Stimulated activated CD4-positive, alpha-beta T cell treated with anti-CD3 and anti-CD28 coated beads, Interleukin-4, amount 100 ng/mL, for 48 hours (primary cell): ENCODE measurements at places on chromosomes 16 and 17.

DNA sequence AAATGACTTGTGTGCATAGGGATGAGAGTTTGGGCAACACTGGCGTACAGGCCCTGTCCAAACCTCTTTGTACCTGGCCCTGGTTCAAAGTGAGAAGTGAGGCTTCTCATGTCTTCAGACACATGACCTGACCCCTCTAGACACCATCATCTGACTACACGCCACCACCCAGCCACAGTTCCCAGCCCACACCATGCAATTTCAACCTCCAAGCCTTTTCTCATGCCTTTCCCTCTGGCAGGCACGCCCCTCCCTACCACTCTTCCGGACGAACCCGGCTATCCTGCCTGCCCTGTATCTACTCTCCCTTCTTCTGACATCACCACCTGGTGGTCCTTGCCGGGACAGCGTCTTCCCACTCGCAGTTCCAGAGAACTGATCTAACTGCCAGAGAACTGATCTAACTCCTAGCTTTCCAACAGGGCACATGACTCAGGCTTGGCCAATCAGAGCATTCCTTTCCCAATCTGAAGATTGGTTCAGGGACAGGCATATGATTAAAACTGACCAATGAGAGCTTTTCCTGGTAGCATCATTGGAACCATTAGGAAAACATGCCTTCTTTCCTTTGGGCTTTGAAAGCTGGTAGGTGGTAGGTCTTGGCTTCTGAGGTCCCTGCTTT is 27.1 kb upstream of the IL21R start:
- peak; percentile 69 for DNase-seq

GRCh38 chr17:68851890-68852289 is 103.3 kb downstream of the ABCA8 start:
- DNase-seq, result no peak

- DNase-seq, result no peak
Measured at GRCh38 chr17:43349142-43349541, 49.7 kb upstream of the ARL4D start.

DNA sequence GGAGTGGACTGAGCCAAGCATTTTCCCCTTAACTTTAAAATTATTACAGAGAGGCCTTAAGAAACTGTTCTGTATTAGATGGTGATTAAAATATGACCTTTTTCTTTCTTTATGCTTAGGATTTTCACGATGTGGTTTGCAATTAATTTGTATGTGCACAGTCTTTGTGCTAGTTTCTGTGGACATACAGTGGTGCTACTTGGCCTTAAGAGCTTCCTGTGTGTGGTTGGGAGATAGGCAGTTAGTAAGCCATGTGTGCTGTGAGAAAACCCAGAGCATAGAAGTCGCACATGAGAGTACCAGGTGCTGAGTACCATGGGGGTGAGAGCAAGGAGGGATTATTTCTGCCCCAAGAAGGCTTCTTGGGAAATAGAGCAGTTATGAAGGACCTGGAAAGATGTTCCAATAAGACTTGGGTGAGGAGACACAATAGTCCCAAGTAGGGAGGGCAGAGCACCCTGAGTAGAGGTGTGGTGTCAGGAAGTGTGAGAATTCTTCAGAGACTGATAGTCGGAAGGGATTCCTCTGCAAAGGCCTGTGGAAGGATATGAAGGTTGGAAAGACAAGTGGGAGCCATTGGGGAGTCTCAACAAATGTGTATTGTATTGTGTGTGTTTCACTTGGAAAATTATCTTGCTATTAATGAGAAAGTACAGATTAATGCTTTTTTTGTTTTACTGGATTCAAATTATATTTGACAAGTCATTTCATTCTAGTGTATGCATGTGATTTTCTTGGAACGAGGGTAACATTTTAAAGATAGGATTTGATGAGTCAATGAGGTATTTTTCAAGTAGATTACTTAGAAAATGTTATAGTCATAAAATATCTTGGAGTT is 239.9 kb downstream of the PRKCA start:
- no peak for DNase-seq

- no peak for DNase-seq
Measured at GRCh38 chr17:33756021-33756420, 462.9 kb upstream of the ASIC2 start.

DNA sequence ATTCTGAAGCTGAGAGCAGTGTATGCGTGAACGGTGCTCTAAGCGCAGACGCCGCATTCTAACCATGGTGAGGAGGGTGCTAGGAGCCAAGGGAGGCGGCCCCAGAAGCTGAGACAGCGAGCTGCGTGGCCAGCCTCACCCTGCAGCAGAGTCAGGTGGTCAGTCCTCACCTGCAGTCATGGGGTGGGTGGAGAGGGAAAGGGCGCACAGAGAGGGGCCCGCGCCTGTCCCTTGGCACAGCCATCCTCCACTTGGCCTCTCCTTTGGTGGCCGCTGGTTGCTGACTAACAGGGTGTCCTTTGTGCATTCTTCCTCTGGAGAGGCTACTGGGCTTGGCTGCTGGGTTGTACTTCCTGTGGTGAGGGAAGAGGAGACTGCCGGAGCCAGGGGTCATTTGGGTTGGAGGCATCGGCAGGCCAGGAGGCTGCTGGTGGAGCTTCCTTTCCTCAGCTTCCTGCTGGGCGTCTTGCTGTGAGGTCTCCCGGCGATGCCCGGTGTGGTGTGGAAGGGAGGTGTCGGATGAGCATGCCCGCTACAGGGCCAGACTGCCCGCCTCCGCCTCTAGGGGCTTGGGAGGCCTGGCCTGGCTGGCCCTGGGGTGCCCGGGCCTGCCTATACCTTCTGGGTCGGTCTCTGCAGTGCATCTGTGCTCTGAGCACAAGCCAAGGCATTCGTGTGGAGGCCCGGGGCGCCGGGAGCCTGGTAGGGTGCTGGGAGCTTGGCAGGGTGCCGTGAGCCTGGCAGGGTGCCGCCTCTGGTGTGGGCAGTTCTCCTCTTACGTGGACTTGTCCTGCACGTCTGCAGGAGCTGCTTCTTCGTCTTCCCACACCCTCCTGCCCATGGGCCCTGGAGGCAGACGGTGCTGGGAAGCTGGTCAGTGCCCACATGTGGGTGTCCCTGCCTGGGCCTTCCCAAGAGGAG is 17.4 kb downstream of the RNF213 start:
- DNase-seq, result no peak

GRCh38 chr16:68806422-68806821 is 36.9 kb upstream of the TANGO6 start:
- DNase-seq, result no peak

DNA sequence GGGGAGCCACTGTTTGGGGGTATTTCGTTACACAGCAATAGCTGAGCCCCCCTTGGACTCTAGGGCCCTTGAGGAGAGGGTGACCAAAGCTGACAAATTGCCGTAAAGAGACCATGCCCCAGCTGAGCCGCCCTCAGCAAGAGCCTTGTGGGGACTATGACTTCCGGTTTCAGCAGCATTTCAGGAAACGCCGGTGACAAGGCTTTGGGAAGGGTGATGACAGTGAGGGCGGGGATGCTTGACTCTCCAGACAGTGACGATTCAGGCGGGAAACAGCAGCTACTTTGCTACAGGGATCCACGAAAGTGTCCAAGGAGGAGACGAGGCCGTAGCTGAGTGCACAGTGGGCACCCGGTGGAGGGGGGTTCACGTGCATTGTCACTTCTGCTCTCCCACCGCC is 360.8 kb downstream of the C16orf95 start:
- no peak for DNase-seq

- no peak for DNase-seq
Measured at GRCh38 chr17:80453998-80454556, 22.3 kb downstream of the NPTX1 start.

DNA sequence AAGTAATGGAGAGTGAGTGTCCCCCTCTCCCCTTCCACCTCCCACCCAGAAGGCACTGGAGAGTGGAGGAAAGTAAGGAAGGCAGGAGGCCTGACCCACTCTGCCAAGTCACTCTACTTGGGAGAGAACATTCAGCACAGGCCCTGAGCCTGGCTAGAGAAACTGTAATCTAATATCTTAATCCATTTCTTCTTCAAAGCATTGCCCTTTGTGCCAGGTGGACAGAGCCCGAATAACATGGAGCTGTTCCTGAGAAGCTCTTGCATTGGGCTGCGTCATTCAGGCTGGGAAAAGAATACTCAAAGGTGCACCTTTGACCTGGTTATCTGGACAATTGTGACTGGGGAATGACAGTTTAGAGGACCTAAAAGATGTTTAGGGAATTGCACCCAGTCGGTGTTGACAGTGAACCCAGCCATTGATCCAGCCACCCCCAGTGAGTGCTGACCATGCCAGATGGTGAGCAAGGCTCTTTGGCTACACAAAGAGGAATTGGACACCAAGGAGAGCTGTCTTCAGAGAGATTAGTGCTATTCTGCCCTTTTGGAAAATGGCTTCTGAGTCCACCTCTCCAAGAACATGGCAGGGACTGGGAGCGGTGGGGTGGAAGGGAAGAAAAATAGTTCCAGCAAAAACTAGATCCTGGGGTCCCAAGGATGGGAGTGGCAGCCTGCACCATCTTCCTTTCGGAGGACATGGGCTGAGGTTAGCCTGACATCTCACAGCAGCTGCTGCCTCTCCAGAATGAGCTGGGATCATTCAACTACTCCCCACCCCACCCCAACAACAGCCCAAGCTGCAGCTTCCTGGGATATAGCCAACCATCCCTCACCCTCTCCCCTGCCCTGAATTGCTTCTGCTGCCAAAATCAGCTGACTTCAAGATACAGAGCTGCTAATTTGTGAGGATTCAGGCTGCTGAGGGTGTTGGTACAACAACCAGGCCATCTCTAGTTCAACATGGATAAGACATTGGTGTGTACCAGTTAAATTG is 11.6 kb upstream of the NOG start:
- DNase-seq, result no peak

DNA sequence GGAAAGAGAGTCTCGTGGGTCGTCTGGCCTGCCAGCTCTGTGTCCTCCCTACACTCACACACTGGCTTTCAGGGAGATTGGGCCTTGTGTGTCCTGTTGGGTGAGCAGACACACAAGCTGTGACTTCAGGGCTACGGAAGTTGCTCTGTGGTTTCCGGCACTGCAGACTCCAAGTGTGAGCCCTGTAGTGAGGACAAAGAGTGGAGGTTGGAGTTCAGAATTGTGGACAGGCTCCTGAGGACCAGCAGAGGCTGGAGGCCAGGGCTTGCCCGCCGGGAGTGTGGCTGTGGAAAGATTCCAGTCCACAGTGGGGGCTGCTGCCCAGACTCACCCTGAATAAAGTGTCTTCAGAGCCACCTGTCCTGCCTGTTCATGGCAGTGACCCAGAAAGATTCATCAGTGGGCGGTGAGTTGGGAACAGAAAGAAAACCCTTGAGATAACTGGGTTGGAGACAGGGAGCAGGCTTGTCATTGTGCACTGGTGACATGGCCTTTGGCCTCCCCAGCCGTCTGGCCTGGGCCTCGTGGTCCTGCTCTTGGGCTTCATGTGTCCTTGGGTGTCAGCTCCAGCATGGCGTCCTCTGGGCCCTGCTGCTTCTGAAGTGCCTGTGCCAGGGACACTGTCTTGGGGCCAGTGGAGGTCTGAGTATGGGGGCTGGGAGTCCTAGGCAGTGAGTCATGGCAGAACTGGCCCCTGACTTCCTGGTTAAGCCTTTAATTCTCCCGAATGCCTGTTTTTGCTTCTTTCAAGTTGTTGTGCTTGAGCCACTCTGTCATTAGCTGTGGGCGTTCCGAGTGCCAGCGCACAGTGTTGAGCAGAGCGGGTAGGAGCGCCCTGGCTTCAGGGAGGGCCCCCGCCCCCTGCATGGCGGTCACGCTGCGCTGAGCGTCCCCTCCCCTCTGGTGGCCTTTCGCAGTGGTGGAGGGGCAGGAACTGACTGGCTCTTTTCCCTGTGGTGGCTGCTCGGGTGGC is 19.9 kb upstream of the ZNF750 start:
- peak; percentile 56 for DNase-seq

DNA sequence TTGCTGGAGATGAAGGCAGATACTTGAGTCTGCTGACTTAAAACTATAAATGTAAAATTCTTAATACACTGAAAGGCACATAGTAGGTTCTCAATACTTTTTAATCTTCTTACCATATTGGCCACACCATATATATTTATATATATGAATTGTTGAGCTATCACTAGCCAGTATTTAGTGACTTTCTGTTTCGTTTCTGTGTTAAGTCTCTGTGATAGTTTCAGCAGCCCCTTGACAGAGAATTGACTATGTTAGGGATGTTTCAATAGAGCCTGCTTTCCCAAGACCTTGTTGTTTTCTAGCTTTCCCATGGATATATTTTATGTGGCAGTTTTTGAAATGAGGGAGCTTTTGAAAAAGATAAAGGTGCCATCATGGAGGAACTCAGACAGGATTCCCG is 206.5 kb upstream of the GOT2 start:
- DNase-seq, result no peak

GRCh38 chr17:42525221-42525620 is 10.8 kb upstream of the NAGLU start:
- DNase-seq, result no peak

DNA sequence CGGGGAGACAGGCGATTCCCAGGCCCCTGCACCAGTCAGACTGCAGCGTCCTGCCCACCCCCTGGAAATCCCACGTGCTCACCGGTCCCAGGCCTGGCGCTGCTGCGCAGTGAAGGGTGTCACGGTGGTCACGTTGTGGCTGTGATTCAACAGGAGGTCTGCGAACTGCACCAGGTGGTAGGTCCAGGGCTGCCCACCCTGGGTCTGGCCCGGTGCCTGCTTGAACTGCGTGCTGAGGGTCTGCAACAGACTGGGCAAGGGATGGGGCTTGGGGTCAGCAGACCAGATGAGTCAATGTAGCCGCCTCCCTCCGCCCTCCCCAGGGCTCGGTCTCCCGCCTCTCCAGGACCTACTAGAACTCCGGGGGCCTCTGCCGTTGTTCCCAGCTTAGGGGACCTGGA is 7.1 kb downstream of the MYBBP1A start:
- no peak for DNase-seq

- no peak for DNase-seq
Measured at GRCh38 chr16:51106535-51106934, 44.5 kb downstream of the SALL1 start.

DNA sequence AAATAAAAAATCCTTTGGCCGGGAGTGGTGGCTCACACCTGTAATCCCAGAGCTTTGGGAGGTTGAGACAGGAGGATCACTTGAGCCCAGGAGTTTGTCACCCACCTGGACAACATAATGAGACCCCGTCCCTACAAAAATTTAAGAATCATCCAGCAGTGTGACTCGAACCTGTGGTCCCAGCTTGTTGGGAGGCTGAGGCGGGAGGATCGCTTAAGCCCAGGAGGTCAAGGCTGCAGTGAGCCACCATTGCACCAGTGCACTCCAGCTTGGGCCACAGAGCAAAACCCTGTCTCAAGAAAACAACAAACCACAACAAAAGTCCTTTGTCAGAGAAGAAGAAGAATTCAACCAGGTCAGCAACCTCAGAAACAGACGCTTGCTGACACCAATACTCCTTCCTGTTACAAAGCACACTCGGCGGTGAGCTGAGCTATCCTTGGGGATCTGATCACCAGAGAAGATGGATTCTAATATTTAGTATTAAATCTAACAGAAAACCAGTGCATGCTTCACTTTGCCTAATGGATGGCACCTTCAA is 12.9 kb upstream of the PVALEF start:
- no peak for DNase-seq
